ENCODE measurements at places on chromosomes 5 and 9.

GRCh38 chr9:128409978-128410377, 10.7 kb upstream of the CERCAM start:
- ATAC-seq: no peak

- ATAC-seq: no peak
Measured at GRCh38 chr5:18507114-18507513, 872.9 kb downstream of the TAF11L14 start.

DNA sequence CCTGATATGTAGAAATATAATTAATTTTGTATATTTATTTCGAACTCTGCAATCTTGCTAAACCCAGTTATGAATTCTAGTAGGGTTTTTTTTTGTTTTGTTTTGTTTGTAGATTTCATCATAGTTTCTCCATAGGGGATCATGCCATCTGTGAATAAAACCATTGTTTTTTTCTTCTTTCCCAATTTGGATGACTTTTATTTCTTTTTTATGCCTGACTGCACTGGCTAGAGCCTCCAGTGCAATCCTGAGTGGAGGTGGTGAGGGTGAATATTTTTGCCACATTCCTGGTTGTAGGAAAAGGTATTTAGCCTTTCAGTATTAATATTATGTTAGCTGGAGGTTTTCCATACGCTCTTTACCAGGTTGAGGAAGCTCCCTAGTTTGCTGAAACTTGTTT, 70.0 kb upstream of the GFPT2 start:
- no peak for ATAC-seq

GRCh38 chr9:86303316-86303975, 21.1 kb upstream of the ISCA1 start:
- peak; percentile 86 for ATAC-seq

DNA sequence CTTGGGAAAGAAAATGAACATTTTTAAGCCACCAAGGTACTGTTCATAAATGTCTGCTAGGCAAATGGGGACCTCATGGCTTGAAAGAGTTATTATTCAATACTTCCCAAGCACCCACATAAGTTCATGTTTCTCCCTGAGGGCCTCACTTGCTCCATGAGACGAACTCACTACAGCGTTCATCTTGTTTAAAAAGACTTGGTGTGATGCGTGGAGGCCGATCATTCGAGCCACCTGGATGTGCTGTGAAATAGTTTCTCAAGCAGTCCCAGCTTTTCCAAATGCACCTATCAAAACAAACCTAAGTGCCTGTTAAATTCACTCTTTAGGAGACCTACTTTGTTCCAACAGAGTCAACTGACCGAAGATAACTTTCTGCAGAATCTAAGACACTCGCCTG, 103.2 kb downstream of the LHFPL2 start:
- no peak for ATAC-seq

DNA sequence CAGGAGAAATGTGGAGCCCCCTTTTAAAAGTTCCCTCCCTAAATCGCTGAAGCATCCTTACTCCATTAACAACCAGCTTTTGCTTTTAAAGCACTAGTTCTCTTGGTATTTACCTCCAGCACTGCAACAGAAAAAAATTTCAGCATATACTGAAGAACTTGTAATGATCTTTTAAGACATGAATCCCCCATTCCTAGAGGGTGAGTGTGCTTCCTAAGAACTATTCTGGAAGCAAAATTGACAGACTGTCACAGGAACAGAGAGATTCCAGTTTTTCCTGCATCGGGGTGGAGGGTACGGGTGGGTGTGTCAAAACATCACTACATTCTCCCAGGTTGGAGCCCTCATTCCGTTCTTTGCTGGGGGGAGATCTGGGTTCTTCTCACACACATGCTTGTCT, 151.9 kb downstream of the EBF1 start:
- no peak for ATAC-seq

DNA sequence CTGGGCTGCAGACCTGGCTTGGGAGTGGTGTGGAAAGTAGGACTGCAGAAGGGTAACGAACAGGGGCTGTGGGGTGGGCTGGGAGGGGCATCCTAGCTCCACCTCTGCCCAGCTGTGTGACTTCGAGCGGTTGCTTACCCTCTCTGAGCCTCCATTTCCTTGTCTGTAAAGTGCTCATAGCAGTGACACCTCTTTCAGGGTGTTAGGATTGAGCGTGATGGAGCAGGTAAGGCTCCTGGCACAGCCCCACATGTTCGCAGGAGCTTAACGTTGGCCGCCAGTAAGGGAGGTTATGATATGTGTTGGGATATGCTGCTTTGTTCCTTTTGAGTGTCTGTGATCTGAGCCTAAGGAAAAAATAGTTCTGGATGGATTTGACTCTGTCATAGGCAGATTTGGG, 2.1 kb downstream of the NDST1 start:
- peak; percentile 17 for ATAC-seq

DNA sequence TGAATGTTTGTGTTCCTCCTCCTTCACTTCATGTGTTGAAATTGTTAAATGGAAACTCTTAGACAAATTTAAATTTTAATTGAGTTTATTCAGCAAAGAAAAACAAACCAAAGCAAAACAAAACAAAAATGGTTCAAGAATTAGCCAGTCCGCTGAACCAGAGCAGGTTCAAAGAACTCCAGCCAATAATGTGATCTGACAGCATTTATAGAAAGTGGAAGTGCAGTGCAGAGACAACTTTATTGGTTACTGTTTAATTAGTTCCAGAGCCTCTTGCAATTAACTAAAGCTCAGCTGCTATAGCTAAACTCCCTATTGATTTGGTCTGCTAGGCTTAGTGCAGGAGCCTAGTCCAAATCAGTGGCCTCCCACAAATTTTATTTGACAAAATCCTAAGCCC, 132.9 kb downstream of the RNF180 start:
- no peak for ATAC-seq

GRCh38 chr9:137969685-137970084, 92.1 kb downstream of the CACNA1B start:
- no peak for ATAC-seq

DNA sequence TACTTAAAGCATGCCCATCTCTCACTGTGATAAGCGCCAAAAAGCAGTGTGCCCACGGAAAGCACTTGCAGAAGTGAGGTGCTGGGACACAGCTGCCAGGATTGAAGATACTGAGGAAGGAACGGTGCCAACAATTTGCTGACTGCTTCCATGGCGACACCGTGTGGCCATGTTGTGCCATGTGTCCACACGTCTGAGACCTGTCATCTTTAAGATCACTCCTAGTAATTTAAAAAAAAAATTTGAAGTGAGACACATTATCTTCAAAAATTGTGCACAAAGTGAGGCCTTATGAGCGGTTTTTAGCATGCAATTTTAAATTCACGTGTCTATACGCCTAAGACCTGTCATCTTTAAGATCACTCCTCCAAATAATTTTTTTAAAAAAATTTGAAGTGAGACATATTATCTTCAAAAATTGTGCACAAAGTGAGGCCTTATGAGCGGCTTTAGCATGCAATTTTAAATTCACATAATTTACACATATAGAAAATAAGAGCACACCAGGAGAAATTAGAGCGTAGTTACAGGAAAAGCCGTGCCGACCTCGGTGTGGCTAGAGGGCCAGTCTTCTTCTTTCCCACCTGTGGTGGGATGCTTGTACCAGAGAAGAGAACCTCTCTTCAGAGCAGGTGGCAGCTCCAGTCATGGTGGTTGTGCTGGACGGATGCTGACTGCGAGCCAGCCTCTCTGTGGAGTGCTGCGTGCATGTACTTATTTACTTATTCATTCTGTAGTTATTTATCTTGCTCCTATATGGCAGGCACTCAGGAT, 21.4 kb upstream of the FLT4 start:
- ATAC-seq: no peak

DNA sequence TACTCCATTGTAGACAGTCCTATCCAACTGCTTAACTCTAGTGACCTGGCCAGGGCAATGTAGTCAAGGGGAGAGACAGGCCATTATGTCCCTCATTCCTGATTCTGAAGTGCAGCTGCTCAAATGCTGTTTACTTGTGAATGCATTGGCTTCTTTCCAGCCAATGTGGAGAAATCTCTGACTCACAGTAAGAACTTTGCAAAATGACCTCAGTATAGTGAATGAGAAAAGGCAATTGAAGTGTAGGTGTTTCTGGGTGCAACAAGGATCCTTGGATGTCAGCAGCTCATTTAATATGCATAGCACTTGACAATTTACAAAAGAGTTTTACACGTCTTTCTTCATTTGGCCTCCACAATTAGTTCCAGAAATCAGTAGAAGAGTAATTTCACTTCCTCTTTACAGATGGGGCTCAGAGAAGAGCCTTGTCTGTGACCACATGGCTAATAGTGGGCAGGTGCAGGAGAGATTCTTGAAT, 367.2 kb downstream of the OSTF1 start:
- no peak for ATAC-seq

GRCh38 chr5:39523821-39524220, 99.0 kb upstream of the DAB2 start:
- ATAC-seq: no peak

DNA sequence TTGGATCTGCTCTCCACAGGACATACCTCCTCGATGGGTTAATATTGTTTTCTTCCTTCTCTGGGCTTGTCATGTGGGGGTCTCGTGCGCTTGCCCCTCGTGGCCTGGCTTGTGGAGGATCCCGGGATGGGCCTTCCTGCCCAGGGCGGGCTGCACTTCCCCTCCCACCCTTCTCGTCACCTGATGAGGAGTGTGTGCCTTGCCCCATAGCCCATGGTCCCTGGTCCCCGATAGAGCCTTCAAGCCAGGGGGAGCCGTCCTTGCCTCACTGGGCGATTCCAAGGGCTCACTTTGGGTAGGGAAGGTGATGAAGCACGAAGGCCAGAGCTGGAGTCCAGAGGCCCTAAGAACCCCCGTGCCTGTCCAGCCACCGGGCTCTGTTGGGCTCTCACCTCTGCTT, 28.7 kb downstream of the DYNC2I2 start:
- ATAC-seq: peak; percentile 7

DNA sequence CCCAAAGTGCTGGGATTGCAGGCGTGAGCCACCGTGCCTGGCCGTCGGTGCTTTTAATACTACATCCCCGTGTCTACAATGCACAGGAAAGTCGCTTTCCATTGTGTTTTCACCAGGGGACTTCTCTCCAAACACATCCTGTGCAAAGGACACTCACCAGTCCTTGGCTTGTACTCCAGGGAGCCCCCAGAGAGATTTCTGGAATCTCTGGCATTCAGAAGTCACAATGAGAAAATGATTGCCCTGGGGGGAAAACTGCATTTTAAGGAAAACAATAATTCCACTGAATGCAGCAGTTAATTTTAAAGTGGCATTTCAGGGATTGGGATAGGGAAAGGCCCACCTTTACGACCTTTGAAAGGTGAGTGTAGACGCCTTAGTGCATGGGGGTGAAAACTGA, 112.0 kb downstream of the ADAMTS16 start:
- no peak for ATAC-seq

GRCh38 chr5:6398570-6399230, 20.4 kb upstream of the MED10 start:
- ATAC-seq: no peak

DNA sequence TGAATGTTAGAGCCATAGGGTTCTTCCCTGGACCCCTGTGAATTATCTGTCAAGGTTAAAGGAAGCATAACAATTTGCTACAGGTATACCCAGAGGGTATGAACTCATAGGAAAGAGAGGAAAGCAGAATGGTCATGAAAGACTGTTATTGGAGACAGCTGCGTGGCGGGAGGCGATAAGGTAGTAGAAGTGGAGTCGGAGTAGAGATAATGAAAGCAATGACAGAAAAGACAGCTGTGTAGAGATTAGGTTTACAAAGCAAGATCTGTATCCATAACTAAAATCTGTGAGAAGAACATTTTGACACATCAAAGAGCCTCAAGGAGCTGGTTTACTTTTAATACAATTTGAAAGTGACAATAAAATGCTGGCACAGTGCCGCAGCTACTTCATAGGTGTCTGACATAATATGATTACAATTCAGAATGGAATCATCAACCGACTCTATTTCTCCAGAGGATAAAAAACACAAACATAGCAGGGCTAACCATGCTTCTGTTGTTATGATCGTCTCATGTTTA, 603.9 kb downstream of the CDH12 start:
- no peak for ATAC-seq

GRCh38 chr9:72478966-72479365, 42.4 kb upstream of the TMC1 start:
- no peak for ATAC-seq

DNA sequence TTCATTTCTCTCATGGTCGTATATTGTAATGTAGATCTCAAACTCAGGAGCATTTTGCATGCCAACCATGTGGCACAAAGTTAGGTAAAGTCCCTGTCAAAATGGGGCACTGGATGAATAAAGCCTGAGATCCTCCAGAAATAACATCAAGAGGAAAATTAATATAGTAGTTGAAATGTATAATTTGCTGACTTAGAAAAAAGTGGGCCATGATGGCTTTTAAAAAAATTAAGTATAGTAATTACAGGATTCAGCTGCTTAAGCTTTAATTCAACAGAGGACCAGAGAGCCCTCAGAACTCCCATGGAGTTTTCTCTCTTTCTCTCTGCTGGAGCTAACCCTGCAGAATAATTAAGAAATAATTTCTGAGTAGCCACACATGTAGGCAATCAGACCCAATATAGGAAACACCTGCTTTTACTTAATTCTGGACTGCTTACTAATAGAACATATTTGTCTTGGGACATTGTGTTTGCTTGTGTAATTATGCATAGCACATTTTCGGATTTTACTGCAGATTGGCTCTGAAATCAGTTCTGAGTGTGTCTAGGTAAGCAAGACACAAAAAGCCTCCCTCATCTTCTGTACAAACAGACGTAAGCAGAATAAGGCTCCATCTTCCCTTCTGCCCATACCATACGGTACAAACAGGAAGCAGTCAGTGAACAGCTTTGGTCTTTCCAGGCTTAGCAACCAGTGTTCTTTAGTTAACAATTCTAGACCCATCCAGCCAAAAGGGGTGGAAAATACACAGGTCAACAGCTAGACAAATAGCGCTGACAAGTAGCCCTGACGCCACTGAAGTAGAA, 26.5 kb upstream of the PCSK1 start:
- ATAC-seq: no peak

DNA sequence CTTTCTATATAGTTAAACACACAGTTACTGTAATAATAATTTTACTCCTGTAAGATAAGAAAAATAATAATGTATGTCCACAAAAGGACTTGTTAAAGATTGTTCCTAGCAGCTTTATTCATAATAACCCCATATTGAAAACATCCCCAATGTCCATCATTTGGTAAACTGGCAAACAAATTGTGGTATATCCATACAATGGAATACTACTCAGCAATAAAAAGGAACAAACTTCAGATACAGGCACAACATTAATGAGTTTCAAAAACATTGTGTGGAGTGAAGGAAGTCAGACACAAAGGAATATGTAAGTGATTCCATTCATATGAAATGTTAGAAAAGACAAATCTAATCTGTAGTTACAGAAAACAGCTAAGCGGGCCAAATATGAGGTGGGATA, 1.9 kb upstream of the MEGF10 start:
- no peak for ATAC-seq

GRCh38 chr5:103889500-103890209, 327.1 kb upstream of the NUDT12 start:
- no peak for ATAC-seq

DNA sequence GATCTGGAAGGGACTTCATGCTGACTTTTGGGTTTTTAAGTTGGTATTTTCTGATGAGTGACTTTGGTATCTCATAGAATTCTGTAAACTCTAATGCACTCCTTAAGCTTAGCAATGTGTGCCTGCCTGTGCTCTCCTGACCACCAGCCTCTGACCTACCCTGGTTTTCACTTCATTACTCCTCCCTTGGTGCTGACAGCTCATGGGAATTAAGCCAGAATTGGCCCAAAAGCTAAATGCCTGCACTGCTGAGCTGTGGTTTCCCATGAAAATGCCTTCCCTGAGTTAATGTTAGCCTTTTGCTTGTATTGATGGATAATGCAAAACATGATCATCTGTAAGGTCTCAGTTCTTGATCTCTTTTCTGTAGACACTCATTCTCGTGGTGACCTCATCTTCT, 308.0 kb downstream of the DOCK8 start:
- ATAC-seq: no peak

Data from esophagus mucosa (tissue), 1 donor.